ENCODE measurements at places on chromosomes 5 and 9.

GRCh38 chr5:144880513-144880912, 709.8 kb downstream of the KCTD16 start:
- DNase-seq, result no peak

DNA sequence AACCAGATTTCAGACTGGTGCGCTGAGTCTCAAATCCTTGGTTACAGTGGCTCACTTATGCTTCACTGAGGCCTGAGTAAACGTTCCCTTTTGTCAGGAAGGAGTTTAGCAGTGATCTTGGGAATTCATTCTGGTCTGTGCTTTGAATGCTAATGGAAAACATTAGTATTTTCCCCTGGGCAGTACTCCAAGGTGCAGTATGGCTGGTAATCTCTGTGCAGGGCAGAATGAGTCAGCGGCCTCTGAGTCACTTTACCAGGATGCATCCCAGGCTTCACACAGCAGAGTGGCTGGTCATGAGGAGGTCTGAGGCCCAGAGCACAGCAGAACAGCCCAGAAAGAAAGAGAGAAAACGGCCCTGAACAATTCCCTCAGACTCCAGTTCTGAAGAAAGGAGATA, 54.0 kb downstream of the PCA3 start:
- no peak for DNase-seq

GRCh38 chr5:164608507-164608906, 1103.1 kb downstream of the MAT2B start:
- no peak for DNase-seq

DNA sequence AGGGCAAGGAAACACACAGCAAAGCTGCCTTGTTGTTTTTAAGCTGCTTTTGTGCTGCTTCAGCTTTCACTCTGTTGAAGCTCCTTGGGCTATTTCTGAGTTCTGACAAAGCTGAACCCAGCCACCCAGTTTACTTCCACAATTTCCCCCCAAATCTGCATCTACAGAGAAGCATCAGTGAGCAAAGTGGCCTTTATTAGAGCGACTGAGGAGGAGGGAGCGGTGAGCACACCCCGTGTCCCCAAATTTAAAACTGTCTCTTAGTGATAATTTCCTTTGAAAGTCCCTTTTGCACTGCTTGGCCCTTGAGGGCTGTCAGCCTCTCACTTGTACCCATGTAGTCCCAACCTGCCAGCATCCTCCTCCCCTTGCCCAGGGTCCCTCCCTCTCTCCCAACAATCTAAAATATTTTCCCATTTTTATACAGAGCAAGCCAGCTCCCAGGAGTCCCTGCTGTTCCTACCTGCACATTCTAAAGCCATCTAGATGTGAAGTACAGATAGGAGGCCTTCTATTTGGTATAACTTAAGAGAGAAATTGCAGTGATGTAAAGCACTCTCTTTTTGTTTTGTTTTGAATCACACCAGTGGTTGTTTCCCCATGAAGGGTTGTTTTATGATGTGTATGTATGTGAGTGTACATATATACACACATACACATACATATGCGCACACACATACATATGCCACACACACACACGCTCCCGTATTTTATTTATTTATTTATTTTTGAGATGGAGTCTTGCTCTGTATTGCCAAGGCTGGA, 313.5 kb downstream of the TLE4 start:
- DNase-seq, result no peak

DNA sequence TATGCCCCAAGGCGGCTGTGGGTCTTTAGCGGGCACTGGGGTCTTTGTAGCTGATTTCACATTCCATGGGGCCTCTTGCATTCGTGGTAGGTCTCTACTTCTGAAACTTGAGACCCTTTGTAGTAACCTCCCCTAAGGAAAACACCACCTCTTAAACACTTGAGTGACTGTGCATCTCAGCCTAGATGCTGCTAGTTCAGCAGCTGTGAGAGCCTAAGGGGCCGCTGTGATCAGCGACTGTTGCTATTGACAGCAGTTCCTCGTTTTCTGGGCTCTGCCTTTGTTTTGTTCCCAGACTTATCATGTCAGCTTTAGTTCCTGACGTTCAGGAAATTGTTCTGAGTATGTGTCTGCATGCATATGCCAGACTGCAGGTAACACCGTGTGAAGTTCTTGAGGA, 171.2 kb downstream of the HSPA4 start:
- DNase-seq, result no peak

DNA sequence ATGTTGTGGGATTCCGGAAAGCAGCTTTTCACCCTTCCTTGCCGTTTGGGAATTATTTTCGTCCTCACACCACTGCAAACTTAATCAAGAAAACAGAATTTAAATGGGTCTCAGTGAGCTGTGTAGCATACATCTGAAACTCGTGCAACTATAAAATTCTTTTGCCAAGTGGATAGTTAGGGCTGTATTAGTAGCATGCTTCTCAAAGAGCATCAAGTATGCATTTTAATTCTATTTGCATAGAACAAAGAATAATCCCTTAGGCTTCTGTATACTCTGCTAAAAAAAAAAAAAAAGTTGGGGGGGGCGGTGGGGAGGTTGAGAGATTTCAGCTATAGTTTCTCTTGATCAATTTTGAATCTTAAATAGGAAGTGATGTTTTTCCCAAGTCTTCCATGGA, 11.8 kb upstream of the APBA1 start:
- no peak for DNase-seq

- DNase-seq, result no peak
Observed at GRCh38 chr5:14395411-14395810, 186.2 kb upstream of the OTULINL start.

DNA sequence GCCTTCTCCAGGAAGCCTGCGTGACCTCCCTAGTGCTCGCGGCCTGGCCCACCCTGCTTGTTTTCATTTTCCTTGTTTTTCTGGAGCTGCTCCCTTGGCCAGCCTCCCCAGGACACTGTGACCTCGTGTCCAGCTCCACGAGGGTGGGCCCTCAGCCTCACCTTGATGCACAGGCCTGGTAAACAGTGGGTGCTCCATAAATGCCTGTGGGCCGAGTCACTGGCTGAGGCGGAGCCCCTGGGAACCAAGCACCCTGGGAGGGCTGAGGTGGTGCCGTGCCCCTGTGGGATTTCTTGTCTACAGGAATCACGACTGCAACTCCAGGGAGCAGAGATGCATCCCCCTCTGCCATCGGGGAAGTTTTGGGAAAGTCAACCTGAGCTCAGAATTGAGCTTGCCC, 17.2 kb downstream of the FAM163B start:
- DNase-seq, result no peak

- DNase-seq, result no peak
Observed at GRCh38 chr9:371349-371748, 156.7 kb downstream of the DOCK8 start.

DNA sequence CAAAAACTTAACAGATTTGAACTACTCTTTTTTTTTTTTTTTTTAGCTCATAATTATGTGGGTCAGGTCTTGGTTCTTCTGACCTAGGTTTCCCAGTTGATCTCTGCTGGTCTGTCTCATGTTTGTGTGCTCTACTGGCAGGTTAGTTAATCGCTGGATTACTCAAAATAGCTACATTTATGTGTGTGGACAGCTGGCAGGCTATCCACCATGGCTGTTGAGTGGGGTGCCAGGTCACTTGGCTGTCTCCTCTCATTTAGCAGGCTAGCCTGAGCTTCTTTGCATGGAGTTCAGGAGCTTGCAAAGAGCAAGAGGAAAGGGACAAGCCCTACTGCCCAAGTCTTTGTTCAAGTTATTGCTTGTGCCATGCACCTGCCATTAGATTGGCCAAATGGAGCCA, 9.3 kb downstream of the ADCY2 start:
- no peak for DNase-seq

DNA sequence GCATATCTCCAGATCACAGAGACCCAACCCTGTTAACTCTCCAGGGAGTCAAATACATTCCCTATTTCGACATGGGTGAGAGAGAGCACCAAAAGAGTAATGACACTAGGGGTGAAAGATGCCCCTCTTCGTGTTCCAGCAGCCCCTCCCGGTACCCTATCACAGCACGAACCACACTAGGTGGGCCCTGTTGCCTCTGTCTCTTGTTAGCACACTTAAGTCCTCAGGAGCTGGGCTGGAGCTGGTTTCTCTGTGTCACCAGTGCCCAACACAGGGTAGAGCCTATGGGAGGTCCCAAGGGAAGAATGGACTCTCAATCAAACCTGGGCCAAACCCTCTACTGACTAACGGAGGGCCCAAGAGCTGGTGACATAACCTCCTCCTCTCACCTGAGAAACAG, 1.2 kb downstream of the CDK20 start:
- no peak for DNase-seq

DNA sequence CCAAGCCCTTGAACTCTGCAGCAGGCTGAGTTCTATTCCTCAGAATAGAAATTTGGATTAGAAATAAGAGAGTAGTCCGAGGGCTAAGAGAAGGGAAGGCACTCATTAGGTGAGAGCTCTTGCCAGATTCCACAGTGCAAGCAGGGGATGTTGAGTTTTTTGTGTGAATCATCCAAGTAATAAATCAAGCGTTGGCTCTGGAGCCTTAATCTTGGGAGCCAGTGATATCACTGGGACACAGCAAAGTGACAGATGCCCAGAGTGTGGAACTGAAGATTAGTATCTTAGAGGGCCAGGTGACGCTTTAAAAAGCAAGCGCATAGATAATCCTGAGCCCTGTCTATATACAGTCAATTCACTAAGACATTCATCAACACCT, 60.3 kb downstream of the FOXD1 start:
- DNase-seq, result no peak

GRCh38 chr5:89729623-89730301, 679.8 kb downstream of the CETN3 start:
- no peak for DNase-seq

- DNase-seq, result no peak
Observed at GRCh38 chr5:38154615-38155204, 103.6 kb upstream of the EGFLAM start.

- DNase-seq, result no peak
Observed at GRCh38 chr5:76789991-76790581, 28.7 kb upstream of the F2RL1 start.

GRCh38 chr9:71519098-71519696, 249.1 kb downstream of the CEMIP2 start:
- no peak for DNase-seq

- no peak for DNase-seq
Observed at GRCh38 chr5:65739162-65739561, 17.2 kb downstream of the NLN start.

DNA sequence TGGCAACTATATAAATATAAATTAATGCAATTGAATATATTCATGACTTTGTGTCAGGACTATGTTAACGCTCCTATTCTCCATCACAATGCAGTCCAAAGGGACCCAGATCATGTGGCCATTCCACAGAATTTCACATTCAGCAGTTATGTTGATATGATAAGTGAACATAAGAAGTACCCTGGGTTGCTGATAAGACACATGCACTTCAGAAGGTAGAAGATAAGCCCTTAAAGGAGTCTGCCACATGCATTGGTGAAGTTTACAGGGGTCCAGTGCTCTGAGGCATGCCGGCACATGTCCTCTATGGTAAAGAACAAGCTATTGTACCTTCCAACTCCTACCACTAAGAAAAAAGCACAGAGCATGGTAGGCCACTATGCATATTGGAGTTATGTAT, 76.4 kb downstream of the PHAX start:
- DNase-seq, result no peak

GRCh38 chr5:119814655-119815054, 185.3 kb downstream of the FAM170A start:
- no peak for DNase-seq

DNA sequence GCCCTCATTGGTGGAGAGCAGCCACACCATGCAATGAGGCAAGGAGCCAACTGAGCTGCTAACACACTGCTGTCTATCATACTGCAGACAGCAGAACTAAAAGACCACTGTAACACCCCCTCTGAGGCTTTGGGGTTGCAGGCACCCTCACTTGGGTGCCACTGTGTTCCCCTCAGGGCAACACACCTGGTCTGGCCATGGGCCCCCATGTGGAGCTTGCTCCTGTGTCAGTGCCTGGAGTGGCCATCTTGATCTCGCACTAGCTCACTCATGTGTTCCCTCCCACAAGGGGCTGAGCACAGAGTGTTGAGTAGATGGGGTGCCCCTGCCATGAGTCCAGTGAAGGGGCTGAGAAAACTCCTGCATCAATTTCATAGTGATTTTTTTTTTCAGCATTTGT, 532.4 kb upstream of the FTMT start:
- no peak for DNase-seq

DNA sequence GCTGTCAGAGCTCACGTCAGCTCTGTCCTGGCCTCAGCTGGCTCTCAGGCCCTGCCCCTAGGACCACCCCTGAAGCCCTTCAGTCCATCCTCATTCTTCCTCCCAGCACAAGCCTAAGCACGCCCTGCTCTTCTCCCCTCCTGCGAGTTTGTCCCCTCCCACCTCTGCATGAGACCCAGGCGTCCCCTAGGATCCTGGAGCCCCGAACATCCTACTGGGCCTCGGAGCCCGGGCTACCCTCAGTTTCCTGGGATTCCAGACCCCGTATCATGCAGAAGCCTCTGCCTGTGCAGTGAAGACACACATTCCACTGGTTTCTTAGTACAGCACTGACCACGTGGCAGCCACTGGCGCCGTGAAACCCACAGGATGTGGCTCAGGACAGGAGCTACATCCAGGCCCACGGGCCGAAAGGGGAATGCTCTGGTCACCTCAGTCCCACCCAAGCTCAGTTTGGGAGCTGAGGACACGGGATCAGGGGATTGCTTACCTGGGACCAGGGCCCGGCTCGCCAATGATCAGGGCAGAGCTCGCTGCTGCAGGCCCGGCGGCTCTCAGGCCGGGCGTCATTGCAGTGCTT, 64.2 kb downstream of the ZNF354C start:
- DNase-seq, result no peak
